ENCODE measurements at places on chromosomes 12 and 14.

- DNase-seq, result no peak
Measured at GRCh38 chr12:89731614-89732013, 23.0 kb upstream of the ATP2B1 start.

GRCh38 chr14:72745546-72745945, 148.4 kb downstream of the DPF3 start:
- DNase-seq, result no peak

DNA sequence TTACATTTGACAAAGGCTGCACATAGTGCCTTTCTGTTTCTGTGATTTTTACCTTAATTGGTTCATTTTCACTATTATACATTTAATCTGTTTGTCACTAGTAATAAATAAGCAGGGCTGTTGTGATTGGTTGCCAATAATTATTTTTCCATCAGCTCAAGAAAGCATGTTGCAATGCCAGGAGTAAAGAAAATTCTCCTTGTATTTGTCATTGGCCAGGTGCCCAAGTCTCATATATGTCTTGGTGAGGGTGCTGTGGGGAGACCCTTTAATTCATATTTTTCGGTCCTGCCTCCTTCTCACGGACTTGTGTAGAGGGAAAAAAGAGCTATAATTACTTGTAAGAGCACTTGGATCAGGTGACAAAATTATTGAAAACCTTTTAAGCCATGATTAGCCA, 108.0 kb downstream of the KITLG start:
- no peak for DNase-seq

DNA sequence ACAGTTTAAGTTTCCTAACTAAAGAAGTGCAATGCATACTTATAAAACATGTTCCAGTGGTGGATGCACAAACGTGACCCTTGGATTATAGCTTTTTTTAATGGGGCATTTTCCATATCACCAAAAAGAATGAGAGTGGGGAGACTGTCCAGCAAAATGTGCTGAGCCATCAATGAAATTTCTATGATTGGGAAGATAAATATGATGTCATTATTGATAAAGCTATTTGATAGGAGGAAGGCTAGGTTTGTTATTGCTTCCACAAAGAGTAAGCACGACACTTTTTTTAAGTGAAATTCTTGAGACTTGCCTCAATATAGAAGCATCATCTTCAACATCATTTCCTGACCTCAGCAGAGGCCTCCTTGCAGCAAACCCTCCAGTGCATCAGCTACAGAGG, 174.6 kb upstream of the CLEC14A start:
- no peak for DNase-seq

DNA sequence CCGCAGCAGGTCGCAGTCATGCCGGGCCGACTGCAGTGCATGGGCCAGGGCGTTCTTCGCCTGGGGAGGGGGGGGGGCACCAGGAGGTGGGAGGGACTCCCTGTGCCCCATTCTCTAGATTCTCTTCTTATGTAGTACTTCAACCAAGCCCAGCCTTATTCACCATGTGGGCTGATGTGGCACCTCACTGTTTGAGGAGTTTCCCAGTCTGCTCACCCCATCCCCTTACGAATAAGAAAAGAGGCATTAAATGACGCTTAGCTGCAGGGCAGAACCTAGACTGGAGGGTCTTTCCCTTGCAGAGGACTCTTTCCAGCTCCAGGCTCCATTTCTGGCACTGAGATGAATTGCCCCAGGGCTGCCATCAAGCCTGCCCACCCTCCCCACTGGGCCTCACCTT, 12.2 kb downstream of the CMTM5 start:
- no peak for DNase-seq
